HFFc6 (cell line): ENCODE measurements at places on chromosomes 7 and 10. TPM values are rescaled to one million over a fixed set of nuclear protein-coding genes. Genes with fewer than 3 reads are reported as not detected.

CDC14C gene
- 0.14 TPM in 1 of 3 replicates, not detected in the others for total RNA-seq

PRF1 gene
- total RNA-seq = not detected in 3 replicates

CPA1 gene
- not detected in 3 replicates for total RNA-seq

CPN1 gene
- total RNA-seq = not detected in 3 replicates

LGI1 gene
- not detected in 3 replicates for total RNA-seq

CYP2C9 gene
- not detected in 3 replicates for total RNA-seq

AQP1 gene
- total RNA-seq = 0.50 and 0.94 TPM in 2 replicates

GRCh38 chr10:3428826-3429225 is 256.2 kb upstream of the PITRM1 start:
- no peak for DNase-seq

DNA sequence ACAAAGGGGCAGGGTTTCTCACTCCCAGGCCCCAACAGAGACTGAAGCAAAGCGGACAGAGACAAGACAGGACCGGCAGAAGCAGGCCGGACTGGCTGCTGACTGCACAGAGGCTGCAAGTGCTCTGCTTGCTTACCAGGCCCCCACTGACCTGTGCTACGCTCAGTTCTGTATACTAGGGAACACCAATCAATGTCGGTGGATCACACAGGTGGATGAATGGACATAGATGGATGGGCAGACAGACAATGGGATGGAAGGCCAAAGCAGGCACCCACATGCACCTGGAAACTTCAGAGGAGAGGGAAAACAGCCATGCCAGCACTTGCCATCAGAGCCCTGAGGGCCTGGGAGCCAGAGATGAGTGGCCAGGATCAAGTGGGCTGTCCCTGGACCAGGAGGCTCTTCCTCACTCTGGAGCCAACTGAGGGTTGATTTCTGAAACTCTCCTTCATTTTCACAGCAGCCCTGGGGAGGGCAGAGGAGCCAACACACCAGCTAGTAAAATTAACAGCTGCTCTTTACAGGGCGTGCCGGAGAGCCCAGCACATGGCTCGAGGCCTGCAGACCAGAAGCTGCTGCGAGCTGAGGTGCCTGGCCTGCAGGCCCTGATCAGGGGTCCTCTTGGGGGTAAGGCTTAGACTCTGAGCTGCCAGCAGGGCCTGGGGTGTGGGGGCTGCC is 243.6 kb downstream of the KCNMA1 start:
- no peak for DNase-seq

- DNase-seq = no peak
Measured at GRCh38 chr7:107600816-107601215, 20.8 kb downstream of the BCAP29 start.
